ENCODE measurements at places on chromosomes 2 and 18. TPM values are rescaled to one million over a fixed set of nuclear protein-coding genes. Genes with fewer than 3 reads are reported as not detected.

Gene GPR17
- total RNA-seq = 0.64 TPM

DNA sequence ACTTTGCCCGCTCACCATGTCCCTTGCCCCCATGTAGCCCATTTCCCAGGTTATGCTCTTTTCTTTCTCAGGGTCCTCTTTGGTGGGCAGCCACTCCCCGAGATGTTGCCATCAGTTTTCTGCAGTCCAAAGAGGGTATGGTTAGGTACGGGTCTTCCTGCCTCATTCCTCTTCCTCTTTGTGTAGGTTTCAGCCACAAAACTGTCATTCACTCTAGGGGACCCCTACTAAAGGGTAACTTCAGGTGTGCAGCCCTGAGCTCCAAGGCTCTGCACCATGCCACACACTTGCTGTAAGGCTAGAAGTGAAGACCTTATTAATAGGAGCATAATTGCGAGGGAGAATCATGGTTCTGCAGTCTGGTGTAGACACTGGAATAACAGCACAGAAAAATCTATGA is 99.8 kb upstream of the ZNF397 start:
- no peak for DNase-seq

DNA sequence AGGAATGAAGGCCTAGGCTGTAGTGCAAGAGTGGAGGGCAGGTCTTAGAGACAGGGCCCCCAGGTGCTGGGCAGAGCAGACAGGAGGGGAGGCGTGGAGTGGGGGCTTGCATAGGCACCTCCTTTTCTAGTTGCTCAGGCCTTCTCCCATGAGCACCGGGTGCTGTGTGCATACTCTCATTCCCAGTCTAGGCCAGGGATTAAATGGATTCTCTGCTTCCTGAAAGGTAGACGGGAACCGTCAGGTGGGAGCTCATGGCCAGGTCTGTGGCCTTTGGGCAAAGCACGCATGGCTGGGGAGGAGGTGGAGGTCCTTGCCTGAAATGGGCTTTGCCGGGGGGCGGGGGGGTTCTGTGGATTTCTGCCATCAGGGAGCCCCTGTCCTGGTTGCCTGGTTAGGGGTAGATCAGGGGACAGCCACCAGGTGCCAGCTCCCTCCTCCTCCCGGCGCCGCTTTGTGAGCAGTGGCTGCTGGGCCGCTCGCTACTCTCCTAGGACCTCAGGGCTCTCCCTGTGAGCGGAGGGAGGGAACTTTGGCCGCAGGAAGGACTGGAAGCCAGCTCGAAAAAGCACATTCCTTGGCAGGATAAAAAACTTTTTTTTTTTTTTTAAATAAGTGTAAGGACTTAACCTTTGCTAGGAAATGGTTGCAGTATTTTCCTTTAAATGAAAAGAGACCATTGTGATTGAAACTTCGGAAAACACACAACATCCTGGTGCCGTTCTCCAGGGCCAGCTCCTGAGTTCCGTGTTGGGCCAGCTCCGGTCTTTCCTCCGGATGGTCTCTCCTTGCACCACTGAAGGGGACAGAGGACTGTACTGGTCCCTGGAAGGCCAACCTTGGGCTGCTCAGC is 82.8 kb upstream of the HAAO start:
- DNase-seq = no peak

DNA sequence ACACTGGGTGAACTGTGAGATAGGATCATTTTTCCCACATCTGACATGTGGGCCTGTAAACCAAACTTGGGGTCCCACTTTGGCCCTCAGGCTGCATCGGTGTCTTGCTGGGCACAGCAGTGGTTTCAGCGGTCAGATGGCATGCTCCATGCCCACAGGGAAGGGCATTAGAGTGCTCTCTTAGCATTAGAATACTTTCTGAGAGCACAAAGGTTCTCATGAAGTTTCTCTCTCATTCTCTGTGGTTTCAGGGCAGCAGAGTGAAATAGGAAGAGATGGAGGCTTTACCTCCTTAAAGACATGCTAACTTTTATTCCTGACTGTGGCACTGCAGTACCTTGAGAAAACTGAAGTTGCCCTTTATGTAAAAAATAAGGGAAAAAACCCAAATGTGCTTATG is 36.6 kb upstream of the GATA6 start:
- no peak for DNase-seq

GRCh38 chr2:55165626-55166025 is 66.5 kb downstream of the CLHC1 start:
- peak; percentile 15 for DNase-seq

- DNase-seq = no peak
These were observed 191.0 kb downstream of the ARL4C start for GRCh38 chr2:234305846-234306245.

- DNase-seq = no peak
These were observed 128.5 kb downstream of the ARL6IP6 start for GRCh38 chr2:152846697-152847470.

Gene TMEM169
- total RNA-seq = 0.08 TPM

GRCh38 chr2:99880148-99880963 is 262.0 kb downstream of the AFF3 start:
- DNase-seq = no peak

Gene SCYGR4
- not detected for total RNA-seq

DNA sequence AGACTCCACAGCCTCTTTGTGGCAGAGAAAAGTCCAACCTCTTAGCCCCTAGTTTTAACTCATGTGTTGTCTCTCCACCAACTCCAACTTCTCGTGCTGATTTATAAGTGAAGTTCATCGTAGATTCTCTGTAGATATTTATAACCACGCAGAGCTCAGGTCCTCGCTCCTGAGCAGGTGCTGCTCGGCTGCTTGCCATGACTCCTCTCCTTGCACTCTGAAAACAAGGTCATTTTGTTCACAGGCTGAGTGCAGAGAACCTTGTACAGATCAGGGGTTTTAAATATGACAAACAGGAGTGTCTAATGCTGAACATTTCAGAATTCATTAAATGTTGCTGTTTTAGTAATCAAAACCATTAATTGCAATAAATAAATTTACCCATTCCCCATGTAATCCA is 330.8 kb upstream of the GYPC start:
- no peak for DNase-seq

- no peak for DNase-seq
These were observed 9.5 kb upstream of the TMEM87B start for GRCh38 chr2:112045446-112046014.

GRCh38 chr2:54839461-54840255 is 116.2 kb downstream of the EML6 start:
- DNase-seq = no peak

DNA sequence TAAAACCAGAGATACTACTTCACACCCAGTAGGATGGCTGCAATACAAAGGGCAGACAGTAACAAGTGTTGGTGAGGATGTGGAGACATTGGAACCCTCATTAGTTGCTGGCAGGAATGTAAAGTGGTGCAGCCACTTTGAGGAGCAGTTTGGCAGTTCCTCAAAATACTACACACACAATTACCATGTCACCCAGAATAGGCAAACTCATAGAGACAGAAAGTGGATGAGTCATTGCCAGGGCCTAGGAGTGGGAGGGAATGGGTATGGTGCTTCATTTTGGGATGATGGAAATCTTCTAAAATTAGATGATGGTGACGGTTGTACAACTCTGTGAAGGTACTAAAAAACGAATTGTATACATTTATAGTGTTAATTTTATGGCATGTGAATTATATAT is 54.8 kb downstream of the ATP9B start:
- DNase-seq = no peak

DNA sequence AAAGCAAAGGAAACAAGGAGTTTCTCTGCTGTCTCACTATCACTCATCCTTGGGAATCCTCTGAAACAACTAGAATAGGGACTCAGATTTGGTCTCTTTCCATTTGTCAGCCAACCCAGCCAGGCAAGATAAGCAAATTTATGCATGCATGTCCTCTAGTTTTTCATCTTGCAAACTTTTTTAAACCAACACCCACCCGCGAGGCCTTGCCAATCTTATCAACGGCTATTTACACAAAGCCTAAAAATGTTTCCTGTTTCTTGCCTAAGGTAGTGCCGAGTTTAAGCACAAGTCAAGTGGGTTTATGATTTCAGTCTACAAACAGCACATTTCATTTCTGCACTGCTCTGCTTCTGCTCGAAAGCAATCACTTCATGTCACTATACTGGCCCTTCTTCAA is 240.9 kb downstream of the STK39 start:
- DNase-seq = no peak

- DNase-seq = no peak
These were observed 998.0 kb downstream of the DSC3 start for GRCh38 chr18:30044496-30044895.

GRCh38 chr2:23321751-23322150 is 63.2 kb upstream of the KLHL29 start:
- no peak for DNase-seq

Gene SLC4A3
- total RNA-seq = 0.36 TPM

Data from HT-29 (cell line).